ENCODE measurements at places on chromosomes 11 and 22.

DNA sequence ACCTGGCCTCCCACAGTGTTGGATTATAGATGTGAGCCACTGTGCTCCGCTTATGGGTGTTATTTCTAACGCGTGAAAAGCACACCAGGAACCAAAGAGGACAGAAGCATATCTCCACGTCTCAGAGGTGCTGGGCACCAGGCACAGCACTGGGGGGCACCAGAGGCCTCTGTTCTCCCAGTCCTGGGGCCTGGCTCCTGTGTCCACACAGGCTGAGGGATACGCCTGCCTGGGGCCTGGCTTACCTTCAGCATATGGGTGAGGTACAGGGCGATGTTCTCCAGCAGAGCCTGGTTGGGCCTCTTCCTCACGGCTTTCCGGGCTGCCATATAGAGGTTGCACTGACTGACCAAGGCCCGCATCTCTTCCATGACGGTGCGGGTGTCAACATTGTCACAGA is 24.7 kb upstream of the NAP1L4 start:
- DNase-seq = no peak

DNA sequence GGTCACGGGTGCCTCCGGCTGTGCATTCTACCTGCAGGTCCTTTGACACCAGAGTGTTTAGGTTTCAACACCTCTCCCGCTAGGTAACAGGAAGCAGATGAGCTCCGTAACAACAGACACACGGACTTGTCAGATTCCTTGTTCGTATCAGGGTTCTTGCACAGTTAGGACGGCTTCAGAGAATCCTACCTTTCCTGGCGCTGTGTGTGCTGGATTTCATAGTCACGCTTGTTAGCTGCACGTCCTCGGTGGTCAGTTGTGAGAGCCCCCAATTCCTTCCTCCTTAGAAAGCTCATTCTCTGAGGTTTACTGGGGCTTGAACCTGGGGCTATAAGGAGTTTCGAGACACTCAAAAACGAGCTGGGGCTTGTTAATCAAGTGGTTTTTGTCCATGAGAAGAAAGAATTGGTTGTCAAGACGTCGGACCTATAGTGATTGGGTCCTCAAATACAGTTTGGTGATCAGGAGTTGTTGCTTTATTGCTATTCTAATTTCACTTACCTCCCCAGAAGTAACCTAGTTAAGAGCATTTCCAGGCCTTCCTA is 664 bp downstream of the DDB2 start:
- DNase-seq = no peak

DNA sequence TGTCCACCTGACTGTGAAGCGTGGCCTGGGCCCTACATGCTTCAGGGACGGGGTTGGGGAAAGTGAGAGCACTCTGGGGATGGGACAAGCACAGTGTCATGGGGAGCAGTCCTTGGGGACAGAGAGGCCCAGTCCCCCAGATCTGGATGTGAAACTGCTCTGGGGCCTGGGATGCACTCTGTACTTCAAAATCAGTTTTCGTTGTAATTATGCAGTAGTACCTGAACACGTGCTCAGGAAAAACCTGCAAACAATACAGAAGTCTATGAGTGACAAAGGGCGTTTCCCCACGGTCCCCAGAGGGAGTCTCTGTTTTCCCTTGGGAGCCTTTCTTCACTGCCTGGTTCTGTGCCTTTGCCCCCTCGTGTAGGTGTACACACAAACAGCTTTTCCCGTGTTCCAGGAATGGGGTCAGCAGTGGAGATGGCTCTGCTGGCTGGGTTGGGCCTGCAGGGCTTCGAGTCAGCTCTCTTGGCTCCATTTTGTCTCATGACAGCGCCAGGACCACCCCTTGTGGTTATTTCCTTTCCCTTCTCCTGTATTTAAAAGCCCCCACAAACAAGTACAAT is 5.2 kb upstream of the TNFRSF13C start:
- no peak for DNase-seq

- DNase-seq = no peak
Observed at GRCh38 chr22:40826984-40827741, 8.0 kb upstream of the SLC25A17 start.

- no peak for DNase-seq
Observed at GRCh38 chr22:29143941-29144785, 61.5 kb upstream of the EMID1 start.

GRCh38 chr11:86696451-86696850 is 24.0 kb upstream of the ME3 start:
- DNase-seq = no peak

DNA sequence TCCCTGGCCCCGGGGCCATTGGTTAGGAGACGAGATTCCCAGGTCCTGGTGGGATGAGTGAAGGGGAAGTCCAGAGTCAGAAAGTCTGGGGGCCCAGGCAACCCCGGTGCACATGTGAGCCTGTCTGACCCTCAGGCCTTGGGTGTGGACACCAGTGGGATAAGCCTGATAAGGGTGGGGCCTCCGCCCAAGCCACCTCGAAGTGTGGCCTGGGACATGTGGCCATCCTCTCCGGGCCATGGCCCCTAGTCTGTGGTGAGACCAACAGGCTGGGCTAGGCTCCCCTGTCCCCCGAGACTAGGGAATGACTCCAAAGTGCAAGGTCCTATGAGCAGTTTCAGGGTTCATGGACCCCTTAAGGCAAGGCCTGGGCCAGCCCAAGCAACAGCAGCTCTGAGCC is 6.3 kb downstream of the CABP7 start:
- DNase-seq = no peak

GRCh38 chr11:62953811-62954210 is 31.0 kb downstream of the SLC22A6 start:
- no peak for DNase-seq

- peak; percentile 70 for DNase-seq
Observed at GRCh38 chr11:10125522-10126133, 168.4 kb downstream of the SBF2 start.

DNA sequence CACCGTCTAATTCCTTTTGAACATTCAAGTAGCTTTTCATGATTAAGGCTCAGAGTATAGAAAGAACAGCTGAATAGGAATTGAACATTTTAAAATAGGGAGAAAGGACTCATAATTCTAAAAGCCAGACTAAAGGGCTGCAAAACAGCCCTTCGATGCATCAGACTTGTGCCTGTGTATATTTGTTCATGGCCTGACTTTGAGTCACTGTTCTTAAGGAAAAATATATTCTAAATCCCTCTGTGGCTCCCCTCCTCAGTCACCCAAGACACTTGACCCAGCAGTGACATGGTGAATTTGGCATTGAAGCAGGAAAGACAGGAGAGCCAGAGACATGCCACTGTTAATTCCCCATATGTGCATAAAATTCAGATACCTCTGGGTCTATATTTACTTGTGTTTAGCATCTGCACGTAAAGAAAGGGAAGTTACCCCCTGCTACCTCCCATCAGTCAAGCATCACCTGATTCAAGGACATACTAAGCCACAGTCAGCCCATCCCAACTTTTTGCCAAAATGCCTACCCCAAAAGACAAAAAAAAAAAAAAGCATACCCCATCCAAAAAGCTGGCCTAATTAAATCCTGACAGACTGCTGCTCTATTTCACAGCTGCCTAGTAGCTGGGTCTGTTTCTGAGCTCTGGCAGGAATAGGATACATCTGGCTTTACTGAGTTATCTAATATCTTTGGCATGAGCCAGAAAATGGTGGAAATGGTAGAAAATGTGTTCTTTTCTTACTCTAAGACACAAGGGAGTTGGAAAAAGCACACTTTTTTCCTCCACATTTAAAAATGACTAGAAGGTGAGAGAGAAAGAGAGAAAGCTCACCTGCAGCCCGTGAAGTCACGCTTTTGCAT is 93.5 kb downstream of the COMMD9 start:
- peak; percentile 43 for DNase-seq

- DNase-seq = no peak
Observed at GRCh38 chr22:36700711-36701670, 2.6 kb downstream of the CACNG2 start.

- no peak for DNase-seq
Observed at GRCh38 chr22:49599039-49599438, 228.6 kb downstream of the BRD1 start.

GRCh38 chr11:3880724-3881123 is 25.3 kb downstream of the STIM1 start:
- peak; percentile 20 for DNase-seq

- DNase-seq = no peak
Observed at GRCh38 chr11:47163193-47163592, 13.5 kb downstream of the ARFGAP2 start.

All from choroid plexus epithelial cell (primary cell).